ENCODE measurements at places on chromosomes 7 and 10.

- DNase-seq, result no peak
Measured at GRCh38 chr10:81314471-81314870, 560.5 kb upstream of the NRG3 start.

DNA sequence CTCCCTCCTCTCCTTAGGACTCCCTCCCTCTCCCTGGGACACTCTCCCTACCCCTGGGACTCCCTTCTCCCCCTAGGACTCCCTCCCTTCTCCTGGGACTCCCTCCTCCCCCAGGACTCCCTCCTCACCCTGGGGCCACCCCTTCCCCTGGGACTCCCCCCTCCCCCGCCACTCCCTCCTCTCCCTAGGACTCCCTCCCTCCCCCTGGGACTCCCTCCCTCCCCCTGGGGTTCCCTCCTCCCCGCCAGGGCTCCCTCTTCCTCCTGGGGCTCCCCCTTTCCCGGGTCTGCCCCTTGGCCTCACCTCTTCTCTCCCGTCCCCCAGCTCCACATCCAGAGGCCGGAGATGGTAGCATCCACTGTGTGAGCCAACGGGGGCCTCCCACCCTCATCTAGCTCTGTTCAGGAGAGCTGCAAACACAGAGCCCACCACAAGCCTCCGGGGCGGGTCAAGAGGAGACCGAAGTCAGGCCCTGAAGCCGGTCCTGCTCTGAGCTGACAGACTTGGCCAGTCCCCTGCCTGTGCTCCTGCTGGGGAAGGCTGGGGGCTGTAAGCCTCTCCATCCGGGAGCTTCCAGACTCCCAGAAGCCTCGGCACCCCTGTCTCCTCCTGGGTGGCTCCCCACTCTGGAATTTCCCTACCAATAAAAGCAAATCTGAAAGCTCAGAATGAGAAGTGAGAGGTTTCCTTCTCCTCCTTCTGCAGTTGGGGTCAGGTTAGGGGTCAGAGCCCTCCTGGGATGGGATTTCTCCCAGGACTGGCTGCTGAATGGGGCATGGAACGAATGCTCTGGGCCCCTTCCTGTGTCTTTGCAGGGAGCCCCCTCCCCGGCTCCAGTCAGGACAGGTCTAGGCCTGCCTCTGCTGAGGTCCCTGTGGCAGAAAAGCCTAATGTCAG is 1.4 kb upstream of the MUC17 start:
- DNase-seq, result no peak

GRCh38 chr10:29914986-29915785 is 144.2 kb downstream of the JCAD start:
- DNase-seq, result no peak

- DNase-seq, result no peak
Measured at GRCh38 chr10:93947524-93947923, 46.2 kb upstream of the PLCE1 start.

- no peak for DNase-seq
Measured at GRCh38 chr7:56097700-56098099, 4.9 kb upstream of the PHKG1 start.

DNA sequence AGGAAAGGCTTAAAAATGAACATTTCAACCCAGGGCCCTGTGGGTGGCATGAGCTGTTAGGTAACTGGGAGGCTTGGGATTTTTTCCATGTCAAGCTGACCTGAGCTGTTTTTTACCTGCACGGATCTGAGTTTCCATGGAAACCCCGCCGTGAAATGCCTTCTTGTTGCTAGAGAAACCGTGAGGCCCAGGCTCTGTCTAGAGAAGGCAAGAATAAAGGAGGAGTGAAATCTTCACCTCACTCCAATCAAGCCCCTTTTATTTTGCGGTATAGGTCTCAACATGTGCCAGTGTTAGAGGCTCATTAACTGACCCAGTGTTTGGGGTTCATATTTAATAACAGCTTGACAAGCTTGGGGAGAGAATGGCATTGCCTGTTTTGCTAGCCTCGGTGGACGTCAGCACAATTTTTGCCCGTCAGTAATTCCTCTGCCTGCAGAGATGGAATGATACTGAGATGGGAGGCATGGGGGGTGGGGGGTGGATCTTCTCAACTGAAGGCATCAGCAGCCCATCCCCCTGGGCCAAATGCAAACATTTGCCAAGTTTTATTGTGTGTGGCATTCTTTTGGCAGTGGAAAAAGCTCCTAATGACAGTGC is 48.9 kb upstream of the PDCD4 start:
- no peak for DNase-seq

- no peak for DNase-seq
Measured at GRCh38 chr7:91293840-91294239, 29.6 kb downstream of the FZD1 start.

DNA sequence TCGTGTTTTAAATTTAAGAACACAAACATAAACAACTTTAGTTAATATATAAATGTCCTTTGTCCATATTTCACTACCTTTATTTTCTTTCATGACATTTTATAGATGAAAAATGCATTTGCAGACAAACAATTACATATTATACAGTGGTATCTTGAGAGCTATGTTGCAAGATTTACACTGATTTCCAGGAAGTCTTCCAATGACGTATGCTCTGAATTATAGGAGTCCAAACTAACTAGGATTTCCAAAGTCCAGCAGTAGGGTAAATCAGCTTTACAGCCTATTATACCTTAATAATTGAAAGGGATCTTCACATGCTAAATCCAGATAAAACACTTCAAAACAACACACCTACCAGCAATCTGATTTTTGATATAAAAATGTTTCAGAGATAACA is 69.4 kb downstream of the HYCC1 start:
- DNase-seq, result no peak

DNA sequence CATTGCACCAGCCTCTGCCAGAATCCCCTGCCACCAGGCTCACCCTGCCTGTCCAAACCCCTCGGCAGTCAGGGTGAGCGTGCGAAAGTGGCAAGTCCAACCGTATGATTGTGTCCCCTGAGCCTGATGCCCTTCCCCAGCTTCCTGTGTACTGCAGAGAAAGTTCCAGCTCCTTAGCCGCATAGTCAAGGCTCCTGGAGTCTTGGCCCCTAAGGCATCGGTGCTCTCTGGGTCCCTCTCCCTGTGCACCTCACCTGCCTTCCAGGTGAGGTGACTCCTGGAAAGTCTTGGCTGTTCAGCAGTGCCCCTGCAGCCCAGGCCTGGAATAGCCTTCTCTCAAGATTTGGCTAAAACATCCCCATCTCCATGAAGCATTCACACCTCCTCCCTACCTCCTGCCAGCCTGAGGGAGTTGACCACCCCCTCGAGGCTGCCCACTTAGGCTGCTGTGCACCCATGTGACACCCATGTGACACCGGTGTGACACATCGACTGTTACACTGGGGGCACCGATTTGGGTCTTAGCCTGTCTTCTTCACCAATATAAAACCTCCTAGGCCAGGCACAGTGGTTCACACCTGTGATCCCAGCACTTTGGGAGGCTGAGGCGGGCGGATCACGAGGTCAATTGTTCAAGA is 56.1 kb upstream of the ELN start:
- DNase-seq, result no peak
